ENCODE measurements at places on chromosomes 2 and 18. TPM values are rescaled to one million over a fixed set of nuclear protein-coding genes. Genes with fewer than 3 reads are reported as not detected.

GRCh38 chr2:99066075-99066958 lies 75.2 kb upstream of the C2orf15 start:
- peak; percentile 43 for DNase-seq

The IL36B gene
- not detected for total RNA-seq

The GALNT13 gene
- total RNA-seq: 4.3 TPM

- DNase-seq: no peak
These were observed 45.3 kb downstream of the EDAR start for GRCh38 chr2:108943751-108944150.

The ARHGAP15 gene
- 5.9 TPM for total RNA-seq

The TXNDC2 gene
- total RNA-seq: not detected

The TSPYL6 gene
- total RNA-seq: not detected

DNA sequence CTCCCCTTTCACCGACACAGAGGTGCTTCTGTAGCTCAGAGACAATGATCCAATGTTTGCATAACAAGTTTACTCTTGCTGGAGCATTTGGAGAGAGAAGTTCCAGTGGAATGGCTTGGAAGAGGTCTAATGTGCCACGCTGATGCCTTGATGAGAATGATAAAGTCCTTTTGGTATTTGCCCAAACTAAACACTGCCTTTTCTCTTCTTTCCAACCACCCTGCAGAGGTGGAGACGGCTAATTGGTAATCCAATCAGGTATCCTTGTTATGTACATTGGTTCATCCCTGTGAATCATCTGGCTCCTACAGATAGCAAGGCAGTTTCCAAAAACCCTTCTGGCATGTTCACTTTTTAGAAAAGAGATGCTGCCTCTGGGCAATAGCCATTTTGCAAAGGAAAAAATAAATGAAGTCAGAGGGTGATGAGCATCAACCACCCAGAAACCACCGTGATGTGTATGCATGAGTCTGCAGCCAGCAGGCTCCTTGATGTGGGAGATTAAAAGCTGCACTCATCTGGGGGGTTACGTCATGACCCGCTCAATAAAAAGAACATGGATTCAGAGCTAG lies 40.6 kb downstream of the KIAA2012 start:
- DNase-seq: no peak

DNA sequence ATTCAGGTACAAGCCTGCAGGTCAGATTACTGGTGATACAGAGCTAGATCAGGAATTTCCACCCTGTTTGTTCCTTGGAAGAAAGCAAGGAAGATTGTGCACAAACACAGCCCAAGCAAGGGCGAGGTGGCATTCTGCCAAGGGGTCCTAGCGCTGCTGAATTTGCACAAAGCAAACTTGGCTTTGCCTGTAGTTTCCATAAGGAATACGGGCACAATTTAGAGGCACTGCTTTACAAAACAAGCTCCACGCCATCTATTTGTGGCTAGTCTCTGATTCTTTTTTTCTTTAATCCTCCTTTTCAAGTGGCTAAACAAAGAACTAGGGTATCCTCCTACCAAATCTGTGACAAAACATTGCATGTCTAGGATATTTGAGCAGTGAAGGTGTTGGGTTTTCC lies 195.5 kb upstream of the ACVR2A start:
- DNase-seq: peak; percentile 52

GRCh38 chr2:229539628-229540027 lies 174.7 kb downstream of the DNER start:
- DNase-seq: no peak

The RND3 gene
- total RNA-seq: 4.0 TPM

DNA sequence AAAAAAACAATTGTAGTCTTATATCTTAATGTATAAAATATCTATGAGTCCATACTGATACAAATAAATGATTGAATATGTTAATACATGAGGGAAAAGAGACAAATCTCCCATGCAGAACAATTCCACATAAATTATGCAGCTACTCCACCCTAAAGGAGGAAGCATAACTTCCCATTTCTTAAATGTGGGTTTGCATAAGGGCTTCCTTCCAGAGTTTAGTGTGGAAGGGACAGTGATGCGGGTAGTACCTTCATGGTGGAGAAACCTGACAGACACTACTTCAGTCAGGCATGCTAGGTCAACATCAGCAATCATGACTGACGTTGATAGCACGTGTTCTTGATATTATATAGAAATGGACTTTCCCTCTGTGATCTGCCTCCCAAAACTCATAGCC lies 146.9 kb upstream of the STON1 start:
- no peak for DNase-seq

- DNase-seq: no peak
These were observed 2.1 kb upstream of the PARD6G start for GRCh38 chr18:80249217-80250093.

- no peak for DNase-seq
These were observed 95.8 kb upstream of the RGPD4 start for GRCh38 chr2:107730898-107731297.

The CIB4 gene
- total RNA-seq: not detected

The ASXL3 gene
- 2.7 TPM for total RNA-seq

The DIPK1C gene
- total RNA-seq: 12.9 TPM

- DNase-seq: no peak
These were observed 55.2 kb upstream of the LDLRAD4 start for GRCh38 chr18:13163167-13163927.

GRCh38 chr2:174449033-174449432 lies 37.8 kb downstream of the GPR155 start:
- DNase-seq: no peak

DNA sequence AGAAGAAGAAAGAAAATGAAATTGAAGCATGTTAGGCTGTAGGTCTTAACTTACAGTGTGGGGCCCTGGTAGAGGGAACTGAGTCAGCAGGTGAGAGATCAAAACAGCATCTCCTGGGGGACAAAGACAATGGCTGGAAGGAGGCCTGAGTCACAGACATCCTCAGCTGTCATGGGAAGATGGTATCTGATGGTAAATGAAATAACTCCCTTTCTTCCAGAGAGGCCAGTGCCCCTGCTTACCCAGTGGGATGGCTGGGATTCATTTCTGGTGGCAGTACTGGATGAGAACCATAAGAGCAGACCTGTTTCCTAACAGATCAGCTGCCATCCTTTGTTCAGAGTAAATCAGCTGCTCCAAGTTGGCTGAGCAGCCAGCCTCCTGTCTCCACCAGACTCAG lies 251.3 kb upstream of the EPAS1 start:
- DNase-seq: no peak

- DNase-seq: peak; percentile 59
These were observed 19.6 kb downstream of the UGP2 start for GRCh38 chr2:63861220-63861822.

- no peak for DNase-seq
These were observed 18.1 kb downstream of the ABCB11 start for GRCh38 chr2:169012812-169013627.

GRCh38 chr2:10036095-10036884 lies 7.1 kb upstream of the KLF11 start:
- peak; percentile 42 for DNase-seq

The DYSF gene
- 1.1 TPM for total RNA-seq

- DNase-seq: no peak
These were observed 9.9 kb downstream of the DNMT3A start for GRCh38 chr2:25331686-25332365.

The POTEF gene
- 15.1 TPM for total RNA-seq

DNA sequence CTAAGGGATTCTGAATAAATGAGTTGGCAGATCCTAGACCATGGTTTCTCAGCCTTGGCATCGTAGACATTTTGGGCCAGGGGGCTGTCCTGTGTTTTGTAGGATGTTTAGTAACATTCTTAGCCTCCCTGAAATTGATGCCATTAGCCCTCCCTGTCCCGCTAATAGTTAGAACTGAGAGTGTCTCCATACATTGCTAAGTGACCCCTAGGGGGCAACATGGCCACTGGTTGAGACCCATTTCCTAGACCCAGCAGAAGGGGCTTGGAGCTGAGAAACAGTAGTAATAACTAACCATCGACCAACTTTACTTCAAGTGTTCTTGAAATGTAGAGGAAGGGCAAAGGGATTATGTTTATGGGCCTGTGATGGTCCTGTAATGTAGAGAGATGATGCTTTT lies 40.8 kb downstream of the KCMF1 start:
- peak; percentile 53 for DNase-seq

DNA sequence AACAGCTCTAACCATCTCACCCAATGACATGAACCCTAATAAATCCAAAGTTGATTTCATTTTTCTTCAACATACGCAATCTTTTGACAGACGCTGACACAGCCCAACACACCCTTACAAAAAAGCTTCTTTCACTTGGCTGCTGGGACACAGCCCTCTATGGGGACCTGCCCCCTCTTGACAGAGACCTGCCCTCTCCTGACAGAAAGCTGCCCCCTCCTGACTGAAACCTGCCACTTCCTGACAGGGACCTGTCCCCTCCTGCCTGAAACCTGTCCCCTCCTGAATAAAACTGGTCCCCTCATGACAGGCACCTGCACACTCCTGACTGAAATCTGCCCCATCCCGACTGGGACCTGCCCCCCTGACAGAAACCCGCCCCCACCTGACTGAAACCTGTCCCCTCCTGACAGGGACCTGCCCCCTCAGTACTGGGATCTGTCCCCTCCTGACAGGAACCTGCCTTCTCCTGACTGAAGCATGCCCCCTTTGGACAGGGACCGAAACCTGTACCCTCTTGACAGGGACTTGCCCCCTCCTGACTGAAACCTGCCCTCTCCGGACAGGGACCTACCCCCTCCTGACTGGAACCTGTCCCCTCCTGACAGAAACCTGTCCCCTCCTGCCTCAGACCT lies 87.9 kb downstream of the PXDN start:
- peak; percentile 34 for DNase-seq

The IMMT gene
- 71.3 TPM for total RNA-seq

The SRD5A2 gene
- not detected for total RNA-seq

- DNase-seq: no peak
These were observed 10.8 kb downstream of the DAPL1 start for GRCh38 chr2:158805936-158806335.

The TMEM17 gene
- 2.4 TPM for total RNA-seq

DNA sequence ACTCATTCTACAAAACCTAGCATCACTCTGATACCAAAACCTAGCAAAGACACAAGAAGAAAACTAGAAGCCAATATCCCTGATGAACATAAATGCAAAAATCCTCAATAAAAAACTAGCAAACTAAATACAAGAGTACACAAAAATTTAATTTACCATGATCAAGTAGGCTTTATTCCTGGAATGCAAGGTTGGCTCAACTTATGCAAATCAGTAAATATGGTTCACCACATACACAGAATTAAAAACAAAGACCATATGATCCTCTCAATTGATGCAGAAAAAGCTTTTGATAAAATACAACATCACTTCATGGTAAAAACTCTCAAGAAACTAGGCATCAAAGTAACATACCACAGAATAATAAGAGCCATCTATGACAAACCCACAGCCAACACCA lies 188.3 kb downstream of the ETAA1 start:
- DNase-seq: no peak

- no peak for DNase-seq
These were observed 184.8 kb upstream of the ZEB2 start for GRCh38 chr2:144704709-144705095.

DNA sequence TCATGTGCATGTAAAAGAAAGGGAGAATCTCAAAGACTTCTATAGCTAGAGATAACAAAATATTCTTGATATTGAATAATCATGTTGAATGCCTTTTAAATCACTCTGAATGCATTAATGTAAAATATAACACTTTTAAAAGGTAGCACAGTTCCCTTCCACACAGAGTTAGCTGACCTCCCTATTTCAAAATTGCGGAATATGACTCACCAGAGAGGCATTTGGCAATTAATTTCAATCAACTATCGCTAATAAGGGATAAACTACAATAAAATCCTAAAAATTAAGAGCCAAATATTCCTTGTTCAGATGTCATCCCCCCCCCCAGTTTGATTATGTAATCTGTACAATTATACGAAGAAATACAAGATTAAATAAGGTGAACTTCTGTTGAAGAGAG lies 29.3 kb downstream of the ZC3H15 start:
- no peak for DNase-seq

DNA sequence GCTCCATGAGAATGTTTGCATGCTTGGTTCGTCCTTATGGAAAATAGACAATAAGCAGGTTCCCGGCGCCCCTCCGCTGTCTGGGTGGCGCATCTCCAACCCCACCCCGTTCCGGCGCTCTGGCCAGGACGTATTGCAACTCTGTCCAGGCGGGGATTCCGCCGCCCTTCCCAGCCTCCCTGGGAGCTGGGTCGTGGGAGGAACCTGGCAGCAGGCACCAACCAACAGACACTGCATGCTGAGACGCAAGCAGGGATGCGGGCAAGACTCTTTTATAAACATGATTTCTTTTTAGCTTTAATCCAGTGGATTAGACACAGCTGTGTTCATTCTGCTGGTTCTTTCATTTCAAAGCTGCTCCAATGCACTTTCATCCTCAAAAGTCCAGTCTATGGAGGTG lies 240.2 kb downstream of the SH3BP4 start:
- no peak for DNase-seq

GRCh38 chr18:34651586-34652369 lies 58.3 kb upstream of the DTNA start:
- DNase-seq: no peak

The EMILIN2 gene
- total RNA-seq: 2.2 TPM

DNA sequence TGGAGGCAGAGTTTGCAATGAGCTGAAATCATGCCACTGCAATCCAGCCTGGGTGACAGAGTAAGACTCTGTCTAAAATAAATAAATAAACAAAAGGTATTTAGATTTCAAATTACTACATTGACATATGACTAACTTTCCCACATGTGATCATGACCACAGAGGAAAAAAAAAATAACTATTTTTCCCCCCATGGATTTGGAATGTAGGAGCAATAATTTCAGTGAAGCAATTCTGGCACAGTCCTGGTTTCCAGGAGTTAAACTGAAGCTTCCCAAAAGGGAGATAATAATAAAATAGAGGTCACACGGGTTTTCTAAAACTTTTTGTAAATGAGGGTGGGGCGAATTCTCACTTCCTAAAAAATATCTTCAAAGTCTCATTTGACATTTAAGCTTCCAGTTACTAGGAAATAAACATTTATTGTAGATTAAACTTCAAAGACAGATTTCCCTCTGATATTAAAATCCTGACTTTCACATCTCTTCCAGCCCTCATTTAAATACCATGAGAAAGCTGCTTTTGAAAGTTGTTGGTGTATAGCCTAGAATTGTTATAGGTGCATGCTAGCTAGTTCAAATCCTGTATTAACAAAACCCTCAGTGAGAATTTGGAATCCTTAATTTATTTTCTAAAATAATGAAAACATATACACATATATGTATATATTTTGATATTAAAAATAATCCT lies 20.7 kb downstream of the SLC19A3 start:
- DNase-seq: no peak

DNA sequence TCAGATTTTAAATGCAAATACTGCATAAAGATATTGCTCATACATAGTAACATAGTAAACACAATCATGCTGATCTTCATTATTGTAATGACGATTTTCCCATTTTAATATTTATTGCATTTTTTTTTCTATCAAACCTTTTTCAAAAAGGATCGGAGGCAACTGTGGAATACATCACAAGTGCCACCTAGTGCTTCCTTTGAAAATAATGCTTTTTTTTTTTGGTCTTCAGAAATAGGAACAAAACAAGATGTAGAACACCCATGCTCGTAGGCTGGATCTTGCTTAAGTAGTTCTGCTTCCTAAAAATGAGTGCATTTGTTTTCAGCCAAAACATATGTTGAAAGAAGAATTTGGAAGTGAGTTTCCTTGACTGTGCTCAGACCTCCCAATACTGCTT lies 35.7 kb upstream of the GPR155 start:
- no peak for DNase-seq

The RBKS gene
- total RNA-seq: 8.5 TPM

Measured in neural progenitor cell (in vitro differentiated cells).